ENCODE measurements at places on chromosomes 2 and 18.

DNA sequence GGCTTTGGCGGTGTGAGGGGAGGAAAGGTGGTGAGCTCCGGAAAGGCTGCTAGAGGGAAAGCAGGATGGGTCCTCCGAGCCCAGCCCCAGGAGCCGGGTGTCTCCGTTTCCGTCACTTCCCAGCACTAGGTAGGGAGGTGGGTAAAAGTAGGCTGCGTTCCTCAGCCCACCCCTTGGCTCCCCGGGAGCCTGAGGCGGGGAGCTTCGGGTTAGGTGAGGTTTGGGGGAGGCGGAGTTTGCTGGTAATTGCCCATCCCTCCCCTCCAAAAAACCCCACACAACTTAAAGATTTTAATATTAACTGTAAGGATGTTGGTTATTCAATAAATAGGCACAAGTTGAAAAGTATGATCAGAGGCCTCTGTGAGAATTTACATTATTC lies 552 bp upstream of the ATF2 start:
- DNase-seq, result no peak

- no peak for DNase-seq
Measured at GRCh38 chr18:25137197-25137472, 214.8 kb downstream of the ZNF521 start.

DNA sequence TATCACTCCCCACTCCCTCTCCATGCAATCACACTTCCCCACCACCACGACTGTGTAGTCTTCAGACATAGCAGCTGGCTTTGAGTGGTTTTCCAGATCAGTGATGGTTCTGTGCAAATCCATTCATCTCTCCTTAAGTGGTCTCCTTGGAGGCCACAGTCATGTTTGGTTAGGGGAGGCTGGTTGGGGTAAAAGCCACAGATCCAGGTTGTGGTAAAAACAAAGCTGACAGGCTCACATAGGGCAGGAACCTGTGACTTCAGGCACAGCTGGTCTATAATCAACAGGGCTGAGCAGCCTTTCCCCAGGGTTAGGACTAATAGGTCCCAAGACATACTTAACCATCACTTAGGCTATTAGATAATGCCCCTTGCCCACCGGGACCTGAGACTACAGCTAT lies 46.2 kb upstream of the FZD7 start:
- DNase-seq, result no peak

DNA sequence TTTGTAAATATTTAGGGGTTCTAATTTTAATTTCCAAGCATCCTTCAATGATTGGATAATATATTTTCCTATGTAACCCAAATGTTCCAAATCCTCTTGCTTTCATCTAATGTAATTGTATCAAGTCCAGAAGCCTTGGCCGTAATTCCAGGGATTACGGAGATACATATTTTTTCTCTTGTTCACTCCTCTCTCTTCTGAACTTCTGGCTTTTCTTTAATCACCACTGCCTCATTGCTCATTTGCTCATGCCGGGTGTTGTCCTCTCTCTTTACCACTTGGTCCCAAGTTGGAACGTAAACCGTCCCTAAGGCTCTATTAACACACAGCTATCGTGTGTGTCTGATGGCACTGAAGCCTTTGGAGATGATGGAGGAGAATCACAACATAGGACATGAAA lies 188.7 kb upstream of the COL3A1 start:
- no peak for DNase-seq

DNA sequence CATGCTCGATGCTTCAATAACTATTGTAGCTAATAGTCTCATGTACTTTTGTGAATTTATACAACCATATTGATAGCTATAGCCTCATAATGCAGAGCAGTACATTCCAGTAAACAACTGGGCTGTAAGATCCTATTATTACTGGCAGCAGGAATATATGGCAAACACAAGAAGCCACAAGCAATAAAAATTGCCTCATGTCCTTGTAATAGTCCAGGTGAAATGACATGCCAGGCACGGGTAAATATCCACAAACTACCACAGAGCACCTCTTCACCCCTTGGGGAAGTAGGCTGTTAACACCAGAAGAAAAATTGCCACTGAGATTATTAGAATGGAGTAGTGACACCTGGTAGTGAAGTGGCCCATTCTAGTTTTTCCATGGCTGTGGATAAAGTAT lies 158.3 kb downstream of the MTX2 start:
- no peak for DNase-seq

DNA sequence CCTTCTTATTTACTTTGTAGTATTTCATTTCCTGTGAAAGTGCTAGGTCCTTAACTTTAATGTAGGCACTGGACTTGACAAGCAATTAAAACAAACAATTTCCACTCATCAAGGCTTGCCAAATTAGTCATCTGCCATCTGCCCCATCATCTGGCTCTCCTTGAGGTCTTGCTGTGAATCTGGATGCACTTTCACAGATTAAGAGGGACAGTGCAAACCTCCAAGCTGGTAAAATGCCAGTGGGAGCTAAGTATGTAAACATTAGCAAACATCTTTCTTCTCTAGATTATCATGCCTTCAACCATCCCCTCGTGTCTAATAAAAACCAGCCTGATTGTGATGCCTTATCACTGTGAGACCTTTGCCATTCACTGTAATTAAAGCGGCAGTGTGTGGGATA lies 402.9 kb downstream of the ERBB4 start:
- DNase-seq, result peak; percentile 86

- DNase-seq, result no peak
Measured at GRCh38 chr2:101566632-101567228, 91.8 kb upstream of the RFX8 start.

- no peak for DNase-seq
Measured at GRCh38 chr2:137237055-137237454, 471.7 kb downstream of the THSD7B start.

DNA sequence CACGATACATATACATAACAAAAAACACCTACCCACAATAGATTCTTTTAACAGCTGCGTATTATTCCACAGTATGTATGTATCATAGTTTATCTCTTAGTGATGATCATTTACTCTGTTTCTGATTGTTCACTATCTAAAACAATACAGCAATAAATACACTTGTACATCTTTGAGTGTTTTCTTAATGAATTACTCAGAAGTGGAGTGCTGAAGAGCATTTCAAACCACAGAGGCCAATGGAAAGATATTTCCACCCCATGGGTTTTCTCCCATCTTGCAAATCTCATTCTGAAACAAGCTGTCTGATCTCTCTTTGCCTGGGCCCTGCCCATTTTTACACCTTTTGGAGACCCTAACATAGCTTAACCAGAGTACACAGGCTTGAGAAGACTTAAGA lies 113.8 kb upstream of the KLF7 start:
- DNase-seq, result no peak

DNA sequence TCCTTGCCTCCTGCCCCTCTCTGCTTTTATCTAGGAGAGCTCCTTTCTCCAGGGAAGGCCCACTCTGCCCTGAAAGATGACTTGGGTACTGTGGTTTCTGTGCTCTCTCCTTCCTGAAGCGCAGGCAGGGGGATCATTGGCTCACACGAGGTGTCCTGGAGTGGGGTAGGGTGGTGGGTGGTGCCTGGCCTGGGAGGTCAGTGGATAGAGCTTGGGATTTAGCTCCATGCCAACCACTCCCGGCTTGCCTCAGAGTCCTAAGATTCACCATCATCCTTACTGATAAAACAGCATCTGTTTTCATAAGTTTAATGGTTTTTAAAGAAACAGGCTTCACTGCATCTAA lies 63.1 kb downstream of the CIB4 start:
- no peak for DNase-seq

GRCh38 chr2:158405341-158405740 lies 51.2 kb downstream of the CCDC148 start:
- no peak for DNase-seq

GRCh38 chr2:228876276-228876675 lies 394.8 kb downstream of the PID1 start:
- no peak for DNase-seq

DNA sequence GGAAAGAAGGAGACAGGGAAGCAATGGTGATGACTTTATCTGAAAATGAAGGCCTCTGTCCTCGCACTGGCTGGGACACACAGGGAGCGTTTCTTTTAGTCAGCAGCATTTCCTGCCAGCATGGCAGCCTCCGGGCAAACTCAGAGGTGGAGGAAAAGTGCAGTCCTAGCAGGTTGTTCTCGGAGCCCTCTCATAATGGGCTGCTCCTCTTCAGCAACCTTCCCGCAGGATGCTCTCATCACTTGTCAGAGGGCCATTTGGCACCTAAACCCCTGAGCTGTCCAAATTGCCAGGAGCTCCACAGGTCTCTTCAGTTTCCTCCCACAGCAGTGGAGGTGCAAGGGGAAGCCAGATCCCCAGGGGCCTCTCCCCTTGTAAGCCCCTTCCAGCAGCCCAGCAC lies 6.2 kb downstream of the STK39 start:
- DNase-seq, result peak; percentile 35

GRCh38 chr18:8742387-8743361 lies 37.3 kb downstream of the MTCL1 start:
- DNase-seq, result no peak

DNA sequence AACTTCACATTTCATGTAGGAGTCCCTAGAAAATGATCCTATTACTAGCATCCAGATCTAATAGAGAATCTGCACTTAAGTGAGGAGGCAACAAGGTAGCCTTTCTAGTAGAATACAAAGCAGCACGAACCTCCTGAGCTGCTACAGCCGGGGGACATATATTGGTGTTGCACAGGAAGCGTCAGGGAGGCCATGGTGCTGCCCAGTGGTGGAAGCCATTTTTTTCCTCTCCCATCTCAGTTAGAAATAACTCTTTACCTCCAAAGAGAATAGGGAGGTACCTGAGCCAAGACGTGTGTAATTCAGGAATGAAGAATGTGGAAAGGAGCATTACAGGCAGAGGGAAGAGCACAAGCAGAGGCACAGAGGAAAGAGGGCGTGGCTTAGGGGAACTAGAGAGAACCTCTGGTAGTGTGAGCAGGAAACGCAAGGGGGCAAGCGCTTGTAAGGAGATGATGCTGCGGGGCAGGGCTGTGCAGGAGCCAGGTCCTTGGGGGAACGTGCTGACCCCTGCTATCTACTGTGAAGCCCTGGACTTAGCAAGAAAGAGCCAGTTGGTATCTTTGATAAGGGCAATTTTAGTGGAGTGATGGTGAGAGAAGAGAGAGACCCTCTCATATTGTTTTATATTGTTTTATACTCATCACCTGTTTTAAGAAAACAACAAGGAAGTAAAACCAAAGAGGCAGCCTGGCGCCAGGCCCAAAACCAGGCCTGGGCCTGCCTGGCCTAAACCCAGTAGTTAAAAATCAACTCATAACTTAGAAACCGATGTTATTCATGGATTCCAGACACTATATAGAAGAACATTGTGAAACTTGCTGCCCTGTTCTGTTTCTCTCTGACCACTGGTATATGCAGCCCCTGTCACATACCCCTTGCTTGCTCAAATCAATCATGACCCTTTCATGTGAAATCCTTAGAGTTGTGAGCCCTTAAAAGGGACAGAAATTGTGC lies 50.0 kb upstream of the TTC39C start:
- no peak for DNase-seq

DNA sequence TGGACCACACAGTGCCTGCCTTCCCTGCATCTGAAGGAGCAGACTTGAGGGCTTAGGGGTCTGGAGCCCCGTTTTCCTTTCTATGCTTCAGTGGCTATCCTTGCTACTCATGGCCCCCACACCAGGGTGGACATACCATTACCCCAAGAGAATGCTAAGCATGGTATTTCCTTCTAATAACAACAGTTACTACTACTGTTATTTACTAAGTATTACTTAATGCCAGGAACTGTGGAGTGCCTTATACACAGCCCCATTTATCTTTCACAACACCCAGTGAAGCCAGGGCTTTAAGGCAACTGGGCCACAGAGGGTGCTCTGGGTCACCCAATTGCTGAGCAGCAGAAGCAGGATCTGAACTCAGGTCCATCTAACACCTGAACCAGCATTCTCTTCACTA lies 5.8 kb upstream of the PAX8 start:
- DNase-seq, result no peak

GRCh38 chr2:166944909-166945308 lies 56.6 kb downstream of the XIRP2 start:
- no peak for DNase-seq

DNA sequence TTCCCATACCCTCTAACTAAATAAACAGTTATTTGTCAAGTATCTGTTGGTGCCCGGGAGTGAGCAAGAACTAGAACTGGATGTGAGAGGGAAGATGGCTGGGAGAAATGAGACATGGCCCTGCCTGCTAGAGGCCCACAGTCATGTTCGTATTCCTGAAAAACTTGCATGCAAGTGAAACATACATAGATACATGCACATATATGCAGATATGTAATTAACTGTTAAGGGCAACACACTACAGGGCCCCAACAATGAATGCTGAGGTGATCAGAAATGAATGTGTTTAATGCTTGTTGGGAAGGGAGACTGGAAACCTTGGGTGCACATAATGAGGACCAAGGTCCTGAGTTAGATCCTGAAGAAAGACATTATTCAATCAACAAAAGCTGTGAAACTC lies 49.8 kb downstream of the ADD2 start:
- no peak for DNase-seq

DNA sequence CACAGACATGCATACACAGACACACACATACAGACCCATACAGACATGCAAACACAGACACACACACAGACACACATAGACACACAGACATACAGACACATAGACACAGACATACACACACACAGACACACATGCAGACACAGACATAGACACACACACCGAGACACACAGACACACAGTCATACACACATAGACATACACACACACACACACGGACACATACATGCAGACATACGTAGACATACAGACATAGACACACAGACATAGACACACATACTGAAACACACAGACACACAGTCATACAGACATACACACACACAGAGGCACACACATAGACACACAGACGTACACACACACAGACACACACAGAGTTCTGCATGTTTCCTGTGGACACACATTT lies 26.9 kb downstream of the INHBB start:
- DNase-seq, result no peak

GRCh38 chr2:9474361-9475057 lies at the start of gene IAH1:
TSS of gene IAH1 (plus strand) at chr2:9474551. CDS start at chr2:9474567, 16 bp downstream.
- DNase-seq, result no peak

Measured in cerebellar nuclear complex (tissue), 1 donor.